Stomach (tissue), 19 donors: ENCODE measurements at places on chromosomes 11 and 22.

- DNase-seq = no peak
Measured at GRCh38 chr11:18352581-18352980, 30.2 kb downstream of the GTF2H1 start.

DNA sequence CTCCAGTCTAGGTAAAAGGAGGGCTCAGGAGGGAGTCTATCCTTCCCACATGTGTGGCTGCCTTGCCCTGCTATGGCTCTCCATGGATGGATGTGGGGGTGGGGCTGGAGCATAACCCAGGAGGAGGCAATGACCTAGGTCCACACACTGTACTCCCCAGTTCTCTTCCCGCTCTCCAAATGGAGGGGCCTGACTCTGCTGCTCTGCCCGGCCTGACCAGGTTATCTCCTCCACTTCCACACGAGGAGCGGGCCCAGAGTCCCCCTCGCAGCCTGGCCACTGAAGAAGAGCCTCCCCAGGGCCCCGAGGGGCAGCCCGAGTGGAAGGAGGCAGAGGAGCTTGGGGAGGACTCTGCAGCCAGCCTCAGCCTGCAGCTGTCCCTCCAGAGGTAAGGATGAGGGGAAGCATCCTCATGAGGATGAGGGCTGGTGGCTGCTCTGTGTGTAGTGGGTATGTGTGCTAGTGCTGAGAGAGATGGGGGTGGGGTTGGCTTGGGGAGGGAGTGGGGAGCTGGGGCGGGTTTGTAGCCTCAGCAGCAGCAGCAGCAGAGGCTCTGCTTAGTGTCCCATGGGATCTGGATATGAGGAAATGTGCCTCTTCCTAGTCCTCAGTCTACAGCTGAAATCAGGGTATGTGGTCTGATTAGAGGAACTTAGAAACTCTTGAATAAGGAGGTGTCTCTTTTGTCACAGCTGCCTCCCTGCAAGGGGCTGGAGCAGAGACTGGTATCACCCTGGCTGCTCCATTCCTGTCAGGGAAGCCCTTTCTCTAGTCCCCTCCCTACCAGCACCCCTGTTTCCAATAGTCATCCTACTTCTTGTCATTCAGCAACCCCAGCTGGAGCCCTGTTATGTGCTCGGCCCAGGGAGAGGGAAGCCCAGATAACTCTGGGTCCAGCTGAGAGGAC is 54.1 kb downstream of the CEP164 start:
- DNase-seq = no peak

DNA sequence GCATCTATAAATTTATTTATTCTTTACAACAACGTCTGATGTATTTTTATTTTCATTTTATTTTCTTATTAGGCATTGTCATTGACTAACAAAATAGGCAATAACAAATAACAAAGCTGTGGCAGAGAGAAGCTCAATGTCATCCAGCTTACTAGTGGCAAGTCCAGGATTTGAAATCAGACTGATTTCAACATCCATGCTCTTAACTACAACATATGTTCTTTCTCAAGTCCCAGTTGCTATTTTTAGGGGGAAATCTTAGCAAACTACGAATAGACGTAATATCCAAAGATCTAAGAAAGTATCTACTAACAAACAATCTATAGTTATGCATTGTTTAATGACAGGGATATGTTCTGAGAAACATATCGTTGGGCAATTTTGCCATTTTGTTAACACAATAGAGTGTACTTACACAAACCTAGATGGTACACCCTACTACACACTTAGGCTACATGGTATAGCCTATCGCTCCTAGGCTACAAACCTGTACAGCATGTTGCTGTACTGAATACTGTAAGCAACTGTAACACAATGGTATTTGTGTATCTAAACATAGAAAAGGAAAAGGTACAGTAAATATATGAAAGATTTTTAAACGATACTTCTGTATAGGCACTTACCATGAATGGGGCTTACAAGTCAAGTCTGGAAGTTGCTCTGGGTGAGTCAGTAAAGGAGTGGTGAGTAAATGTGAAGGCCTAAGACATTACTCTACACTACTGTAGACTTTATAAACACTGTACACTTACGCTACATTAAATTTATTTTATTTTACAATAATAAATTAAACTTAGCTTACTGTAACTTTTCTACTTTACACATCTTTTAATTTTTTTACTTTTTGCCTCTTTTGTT is 151.3 kb downstream of the DLG2 start:
- no peak for DNase-seq

DNA sequence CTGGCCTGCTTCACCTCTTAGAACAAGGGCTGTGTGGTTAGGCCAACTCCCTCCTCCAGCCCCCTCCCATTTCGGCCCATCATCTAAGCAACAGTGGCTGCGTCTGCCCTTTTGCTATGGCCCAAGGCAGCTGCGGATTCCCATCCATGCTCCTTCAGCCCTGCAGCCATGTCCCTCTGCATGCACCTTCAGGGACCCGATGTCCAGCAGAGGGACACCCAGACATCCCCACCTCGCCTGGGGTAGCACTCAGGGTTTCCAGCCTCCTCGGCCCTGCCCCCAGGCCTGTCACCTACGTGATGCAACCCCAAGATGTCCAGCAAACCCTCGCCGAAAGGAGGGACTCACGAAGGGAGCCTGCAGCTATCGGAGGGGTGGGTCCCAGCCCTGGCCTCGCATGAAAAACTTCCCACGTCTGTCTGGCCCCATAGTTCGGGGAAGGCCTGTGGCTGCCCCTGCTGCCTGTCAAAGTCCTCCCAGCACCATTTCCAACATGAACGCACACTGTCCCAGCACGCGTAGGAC is 194.4 kb downstream of the CTTN start:
- no peak for DNase-seq

GRCh38 chr22:45357490-45357889 is 47.8 kb downstream of the FAM118A start:
- DNase-seq = no peak

DNA sequence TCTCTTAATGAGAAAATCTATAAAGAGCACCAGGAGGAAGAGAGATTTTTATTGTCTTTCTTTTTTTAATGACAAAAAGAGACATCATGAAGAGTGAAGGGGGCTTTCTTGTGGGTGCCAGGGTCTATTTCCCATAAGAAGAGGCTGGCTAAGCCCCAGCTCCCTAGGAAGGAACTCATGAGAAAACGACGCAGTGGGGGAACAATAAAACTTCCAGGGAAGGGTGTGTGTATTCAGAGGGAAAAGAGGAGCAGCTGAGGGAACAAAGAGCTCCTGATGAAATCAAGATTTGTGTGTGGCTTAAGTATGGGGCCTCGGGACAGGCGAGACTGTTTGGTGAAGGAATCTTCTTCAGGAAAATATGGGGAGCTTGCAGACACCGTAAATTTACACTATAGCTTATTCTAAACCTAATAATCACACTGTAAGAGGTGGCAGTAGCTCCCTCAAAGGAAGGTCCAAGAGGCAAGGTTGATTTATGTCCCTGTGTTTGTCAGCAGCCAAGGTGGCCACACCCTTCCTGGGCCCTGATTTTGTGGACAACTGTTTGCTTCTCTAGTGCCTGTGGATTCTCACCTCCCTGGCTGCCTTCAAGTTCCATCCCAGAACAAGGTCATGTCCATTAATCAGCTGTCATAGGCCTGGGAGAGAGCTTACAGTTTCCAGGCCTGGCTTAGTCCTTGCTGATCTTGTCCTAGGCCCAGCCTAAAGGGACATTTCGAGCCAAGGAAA is 615.7 kb downstream of the INSC start:
- no peak for DNase-seq

DNA sequence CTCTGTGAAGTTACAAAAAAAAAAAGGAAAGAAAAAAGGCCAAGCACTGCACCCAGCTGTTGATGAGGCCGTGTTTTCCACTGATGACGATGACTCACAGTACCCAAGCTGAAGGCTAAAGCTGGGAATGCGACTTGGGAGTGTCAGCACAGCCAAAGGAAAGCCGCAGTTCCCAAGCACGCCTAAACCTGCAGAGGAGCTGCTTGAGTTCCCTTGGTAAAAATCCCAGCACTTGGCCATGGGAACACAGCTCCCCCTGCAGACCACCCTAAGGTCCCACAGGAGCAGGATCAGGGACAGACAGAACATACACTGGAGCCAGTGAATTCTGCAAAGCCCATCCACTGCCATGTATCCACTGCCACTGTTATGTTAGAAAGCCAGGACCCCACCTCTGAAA is 39.9 kb downstream of the SERGEF start:
- peak; percentile 67 for DNase-seq

DNA sequence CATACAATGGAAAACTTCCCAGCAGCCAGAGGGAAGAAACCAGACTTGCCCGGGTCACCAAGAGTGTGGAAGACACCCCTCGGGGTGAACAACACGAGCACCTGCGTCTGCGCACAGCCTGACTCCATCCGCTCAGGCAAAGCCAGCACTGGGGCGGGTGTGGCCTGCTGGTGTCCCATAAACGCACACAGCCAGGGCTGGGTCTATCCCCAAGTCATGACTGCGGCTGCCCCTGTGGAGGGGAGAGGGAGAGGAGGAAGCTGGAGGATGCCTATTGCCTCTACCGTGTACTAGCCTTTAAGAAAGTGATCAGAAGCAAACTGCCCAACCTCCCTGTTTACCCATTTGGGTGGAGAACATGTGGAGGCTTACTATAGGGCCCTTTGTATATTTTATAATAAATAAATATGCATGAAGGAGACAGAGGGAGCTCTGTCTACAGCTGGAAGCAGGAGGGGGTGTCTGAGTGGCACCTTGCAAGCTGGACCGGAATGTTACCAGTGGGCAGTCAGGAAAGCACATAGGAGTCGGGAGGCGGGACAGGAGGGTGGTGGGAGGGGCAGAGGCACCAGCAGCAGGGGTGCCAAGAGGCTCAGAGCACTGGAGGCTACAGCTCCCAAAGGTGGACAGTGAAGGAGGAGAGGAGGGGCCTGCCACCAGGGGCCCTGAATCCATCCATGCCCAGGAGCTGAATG is 79.6 kb downstream of the PHF21B start:
- DNase-seq = no peak

- DNase-seq = no peak
Measured at GRCh38 chr11:119712459-119713358, 16.3 kb downstream of the NECTIN1 start.

GRCh38 chr11:117279711-117280376 is 11.3 kb upstream of the BACE1-AS start:
- DNase-seq = no peak

DNA sequence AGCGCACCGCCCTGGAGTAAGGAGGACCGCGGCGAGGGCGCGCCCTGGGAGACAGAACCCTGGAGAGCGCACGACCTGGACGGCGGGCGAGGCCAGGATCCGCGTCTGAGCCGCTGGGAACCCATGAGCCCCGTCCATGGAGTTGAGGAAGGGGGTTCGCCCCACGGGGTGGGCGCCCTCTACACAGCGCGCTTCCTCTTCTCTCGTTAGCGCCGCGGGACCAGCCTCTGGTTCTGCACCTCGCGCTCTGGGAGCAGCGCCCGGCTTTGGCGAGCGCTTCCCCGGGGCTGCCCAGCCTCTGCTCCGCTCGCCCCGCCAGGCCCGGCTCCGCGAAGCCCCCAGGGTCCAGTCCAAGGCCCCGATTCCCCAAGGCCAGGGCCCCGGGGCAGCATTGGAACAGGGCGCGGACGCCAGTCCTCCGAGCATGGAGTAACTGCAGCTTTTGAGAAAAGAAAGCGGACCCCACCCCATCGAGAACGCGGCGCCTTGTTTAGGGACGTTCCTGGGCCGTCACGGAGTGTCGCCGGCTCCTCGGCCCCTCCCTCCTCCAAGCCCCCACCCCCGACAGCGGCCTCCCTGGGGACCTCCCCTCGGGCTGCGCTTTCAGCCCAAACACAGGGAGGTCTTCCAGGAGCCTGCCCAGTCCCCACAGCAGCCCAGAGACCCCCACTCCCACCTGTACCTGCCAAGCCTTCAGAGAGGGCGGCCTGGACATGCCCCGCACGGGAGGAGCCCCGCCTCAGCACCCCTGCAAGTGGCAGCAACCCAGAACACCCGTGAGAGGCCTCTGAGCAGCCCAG is 56.2 kb downstream of the BRD1 start:
- no peak for DNase-seq

DNA sequence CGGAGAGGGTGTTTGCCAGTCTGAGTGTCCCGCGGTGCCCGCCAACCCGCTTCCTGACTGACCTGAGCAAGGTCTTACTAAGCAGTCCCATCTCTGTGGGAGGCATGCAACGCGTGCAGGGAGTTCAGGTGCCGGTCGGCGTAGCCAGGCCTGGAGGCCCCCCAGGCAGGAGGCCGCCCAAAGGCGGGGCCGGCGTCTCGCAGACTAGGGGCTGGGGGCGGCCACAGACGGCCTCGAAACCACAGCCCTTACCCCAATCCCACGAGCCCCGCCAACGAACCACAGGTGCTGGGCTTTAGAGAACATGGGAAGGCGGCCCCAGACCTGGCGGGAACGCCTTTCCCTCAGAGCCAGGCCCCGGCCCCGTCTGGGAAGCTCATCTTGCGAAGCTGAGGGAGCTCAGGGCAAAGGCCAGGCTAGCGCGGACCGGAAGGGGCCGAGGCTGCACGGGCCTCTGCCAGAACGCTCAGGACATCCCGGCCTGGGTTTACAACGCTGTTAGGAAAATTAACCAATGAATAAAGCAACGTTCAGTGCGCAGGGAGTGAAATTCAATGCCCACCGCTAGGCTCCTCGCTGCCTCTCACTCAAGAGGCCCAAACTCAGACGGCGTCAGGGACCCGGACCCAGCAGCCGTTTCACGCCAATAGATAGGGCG is 2.1 kb upstream of the MTFP1 start:
- DNase-seq = no peak

- DNase-seq = no peak
Measured at GRCh38 chr11:83124636-83125424, 32.1 kb upstream of the PCF11 start.

- no peak for DNase-seq
Measured at GRCh38 chr11:128678024-128678423, 15.8 kb upstream of the FLI1 start.

- no peak for DNase-seq
Measured at GRCh38 chr22:50198624-50199017, 2.2 kb upstream of the SELENOO start.

- DNase-seq = no peak
Measured at GRCh38 chr11:48169717-48170116, 46.9 kb upstream of the OR4B1 start.

DNA sequence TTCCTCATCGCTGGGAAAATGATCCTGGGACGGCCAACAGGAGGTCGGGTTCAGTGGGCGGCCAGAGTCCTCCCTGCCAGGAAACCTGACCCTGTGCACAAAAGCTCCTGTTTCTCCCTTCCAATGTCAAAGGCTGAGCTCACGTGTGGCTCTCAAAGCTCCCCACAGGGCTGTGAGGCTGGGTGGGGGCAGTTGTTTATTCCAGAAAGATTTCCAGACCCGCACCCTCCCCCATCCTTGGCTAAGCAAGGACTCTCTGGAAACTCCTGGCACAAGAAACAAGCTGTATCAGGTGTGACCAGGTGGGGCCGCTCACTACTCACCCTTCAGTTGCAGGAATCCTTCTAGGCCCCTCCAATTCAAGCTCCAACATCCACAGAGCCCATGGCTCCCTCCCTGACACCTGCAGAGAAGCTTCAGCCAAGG is 131.9 kb downstream of the SHANK2 start:
- DNase-seq = peak; percentile 77

DNA sequence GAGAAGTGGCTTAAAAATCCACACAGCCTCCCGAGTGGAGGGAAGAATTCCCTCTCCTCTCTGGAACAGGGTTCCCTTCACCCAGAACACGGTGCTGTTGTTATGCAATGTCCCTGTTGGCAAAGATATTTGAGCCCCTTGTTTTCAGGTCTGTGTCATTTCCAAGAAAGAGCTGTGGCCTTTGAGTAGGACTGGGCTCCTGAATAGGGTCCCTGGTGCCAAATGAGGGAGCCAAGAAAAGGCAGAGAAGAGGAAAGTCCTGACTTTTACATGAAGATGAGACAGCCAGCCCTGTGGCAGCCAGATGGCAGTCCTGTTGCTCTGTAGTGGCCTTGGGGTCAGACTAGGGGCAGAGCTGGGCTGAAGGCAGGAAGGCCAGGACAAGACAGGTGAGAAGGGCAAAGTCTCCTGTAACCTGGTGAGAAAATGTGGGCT is 51.2 kb upstream of the ELF5 start:
- no peak for DNase-seq

GRCh38 chr11:103779054-103779453 is 257.4 kb upstream of the DDI1 start:
- no peak for DNase-seq
